Substantia nigra (tissue), 51 donors: ENCODE measurements at places on chromosomes 12 and 14.

DNA sequence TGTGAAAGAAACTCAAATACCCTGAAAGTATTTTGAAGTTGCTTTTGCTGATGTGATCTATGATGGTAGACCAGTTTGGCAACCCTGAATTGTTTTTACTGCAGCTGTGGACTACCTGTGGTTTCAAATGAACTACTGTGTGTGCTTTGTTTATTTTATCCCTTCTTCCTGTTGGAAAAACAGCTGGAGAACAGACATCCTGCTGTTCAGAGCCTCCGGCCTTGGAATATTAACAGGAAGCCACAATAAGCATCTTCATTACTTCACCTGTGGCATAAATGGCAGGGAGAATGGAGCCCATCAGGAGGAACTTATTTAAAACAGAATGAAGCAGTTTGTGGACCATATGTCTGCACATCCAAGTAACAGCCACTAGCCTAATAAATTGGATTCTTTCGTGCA, 104.8 kb downstream of the DUSP6 start:
- no peak for DNase-seq

GRCh38 chr14:80605536-80605935, 336.0 kb downstream of the CEP128 start:
- DNase-seq: no peak

DNA sequence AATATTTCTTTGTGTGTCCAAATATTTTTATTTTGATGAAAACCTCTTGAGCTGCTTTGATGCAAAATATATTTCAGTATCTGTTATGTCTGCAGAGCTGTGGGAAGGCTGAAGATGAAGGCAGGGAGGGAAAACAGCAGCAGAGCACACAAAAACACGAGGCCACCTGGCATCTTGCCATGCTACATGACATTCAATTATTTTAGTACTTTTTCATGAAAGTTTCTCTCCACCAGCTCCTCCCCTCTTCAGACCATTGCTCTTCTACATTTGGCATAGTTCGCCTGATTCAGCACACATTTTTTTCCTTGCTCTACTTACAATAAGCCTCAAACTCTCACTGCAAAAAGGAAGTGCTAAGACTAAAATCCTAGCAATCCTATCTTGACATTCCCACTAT, 4.6 kb upstream of the ALX1 start:
- DNase-seq: no peak

GRCh38 chr14:93114713-93115068, 1.0 kb downstream of the ITPK1 start:
- DNase-seq: no peak

DNA sequence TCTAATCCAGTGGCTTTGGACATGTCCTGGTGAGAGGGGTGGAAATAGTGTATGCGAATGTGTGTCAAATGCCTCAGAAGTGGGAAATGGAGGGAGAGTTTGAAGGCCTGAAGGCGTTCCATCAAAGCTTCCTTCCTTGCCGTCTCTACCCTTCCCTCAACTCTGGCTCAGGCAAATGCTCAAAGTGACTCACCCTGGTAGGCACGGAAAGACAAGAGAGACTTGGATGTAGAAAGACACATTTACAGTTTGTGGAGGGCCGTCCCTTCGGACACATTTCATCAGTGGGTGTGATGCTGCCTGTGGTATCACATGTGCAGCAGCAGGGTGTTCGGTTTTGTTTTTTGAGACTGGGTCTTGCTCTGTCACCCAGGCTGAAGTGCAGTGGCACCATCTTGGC, 36.7 kb downstream of the CHST11 start:
- no peak for DNase-seq

DNA sequence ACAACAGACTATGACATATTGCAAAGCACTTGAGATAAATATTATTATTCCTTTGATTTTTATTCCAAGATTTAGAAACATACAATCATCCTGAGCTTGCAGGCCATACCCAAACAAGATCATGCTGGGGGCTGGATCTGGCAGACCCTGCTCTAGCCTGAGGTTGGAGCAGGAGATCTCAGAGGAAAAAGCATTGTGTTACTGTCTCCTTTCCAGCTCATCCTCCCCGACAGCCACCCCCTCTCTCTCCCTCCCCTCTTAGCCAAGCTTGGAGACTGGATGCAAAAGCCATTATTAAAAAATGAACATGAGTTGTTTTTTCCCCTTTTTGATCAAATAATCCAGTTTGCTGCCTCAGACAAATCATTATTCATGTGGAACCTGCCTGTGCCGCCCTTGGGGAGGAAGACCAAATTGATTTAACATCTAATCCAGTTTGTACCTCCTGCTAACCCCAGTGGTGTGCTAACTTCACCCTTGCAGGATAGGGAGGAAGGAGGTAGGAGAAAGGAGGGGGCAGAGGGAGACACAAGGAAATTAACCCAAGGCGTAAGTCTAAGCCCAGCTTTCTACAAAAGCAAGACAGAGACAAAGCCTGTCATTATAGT, 565.8 kb upstream of the TBX3 start:
- DNase-seq: no peak

DNA sequence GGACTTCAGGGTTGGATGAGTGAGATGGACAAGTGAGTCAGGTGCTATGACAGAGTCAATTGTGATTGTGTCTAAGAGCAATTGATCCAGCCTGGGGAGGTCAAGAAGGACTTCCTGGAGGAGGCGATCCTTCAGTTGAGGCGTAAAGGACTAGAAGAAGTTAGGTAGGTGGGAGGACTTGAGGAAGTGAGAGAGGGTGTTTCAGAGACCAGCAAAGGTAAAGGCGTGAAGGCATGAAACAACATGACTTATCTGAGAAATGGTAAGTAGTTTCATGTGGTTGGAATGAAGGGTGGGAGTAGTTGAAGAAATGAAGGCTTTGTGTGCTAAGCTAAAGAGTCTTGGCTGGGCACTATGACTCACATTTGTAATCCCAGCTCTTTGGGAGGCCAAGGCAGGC, 48.9 kb upstream of the PPP1CC start:
- no peak for DNase-seq

- DNase-seq: no peak
These were observed 131.8 kb downstream of the NEDD1 start for GRCh38 chr12:97038834-97039233.

DNA sequence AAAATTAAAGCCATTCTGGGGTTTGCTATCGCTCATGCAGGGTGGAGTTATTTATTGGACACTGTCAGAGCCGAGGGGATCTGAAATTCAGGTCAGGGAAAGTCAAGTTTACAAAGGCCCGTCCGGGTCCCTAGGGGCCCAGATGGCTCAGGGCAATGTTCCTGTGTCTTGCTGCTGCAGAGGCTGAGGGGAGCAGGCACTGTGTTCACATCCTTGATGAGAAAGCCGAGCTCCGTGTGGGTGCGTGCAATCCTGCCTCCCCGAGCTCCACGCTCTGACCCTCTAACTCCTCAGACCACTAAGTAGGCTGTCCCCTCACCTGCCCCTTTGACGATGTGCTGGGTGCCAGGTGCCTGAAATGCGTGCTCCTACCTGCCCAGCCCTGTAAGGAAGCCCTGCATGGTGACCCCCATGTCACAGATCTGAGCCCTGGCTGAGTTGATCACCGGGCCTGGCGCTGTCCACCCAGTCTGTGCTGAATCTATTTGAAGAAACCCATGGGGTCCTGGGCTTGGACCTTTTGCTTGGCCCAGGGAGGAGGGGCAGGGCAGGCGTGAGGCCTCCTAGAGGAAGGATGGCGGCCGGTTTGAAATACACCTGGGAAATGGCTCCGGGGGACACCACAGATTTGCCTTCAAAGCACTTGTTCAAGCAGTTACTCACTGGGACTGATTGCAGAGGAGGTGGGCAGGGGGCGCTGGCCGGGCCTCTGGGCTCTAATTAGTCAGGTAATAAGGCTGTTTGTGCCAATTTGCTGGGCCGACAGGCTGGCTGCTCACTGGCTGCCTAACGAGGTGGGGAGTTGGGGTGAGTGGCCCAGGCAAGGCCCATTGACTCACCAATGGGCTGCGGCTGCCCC, 204.3 kb downstream of the KIF26A start:
- DNase-seq: no peak

- DNase-seq: no peak
These were observed 8.5 kb upstream of the SOCS2 start for GRCh38 chr12:93563807-93564538.

- DNase-seq: no peak
These were observed 68.1 kb downstream of the NUAK1 start for GRCh38 chr12:106070611-106071010.

DNA sequence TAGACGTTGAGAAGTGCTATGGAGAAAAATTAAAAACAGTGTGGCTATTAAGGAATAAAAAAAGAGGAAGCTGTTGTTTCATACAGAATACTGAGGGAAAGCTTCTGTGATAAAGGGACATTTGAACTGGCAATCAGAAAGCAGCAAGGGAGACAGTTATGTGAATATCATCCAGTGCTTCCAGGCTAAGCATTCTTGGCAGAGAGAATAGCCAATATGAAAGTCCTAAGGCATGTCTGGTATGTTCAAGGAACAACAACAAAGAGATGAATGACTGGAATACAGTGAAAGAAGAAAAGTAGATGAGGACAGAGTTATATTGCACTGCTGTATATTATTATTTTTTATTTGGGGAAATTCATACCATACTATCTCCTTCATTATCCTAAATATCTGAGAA, 23.9 kb downstream of the SCAF11 start:
- no peak for DNase-seq

GRCh38 chr12:42933461-42934081, 344.0 kb upstream of the PRICKLE1 start:
- no peak for DNase-seq

GRCh38 chr12:113473400-113473799, 1.7 kb upstream of the LHX5 start:
- no peak for DNase-seq

- DNase-seq: no peak
These were observed 3.9 kb upstream of the TMEM63C start for GRCh38 chr14:77177702-77178101.

GRCh38 chr12:60501124-60501729, 905.4 kb downstream of the SLC16A7 start:
- DNase-seq: no peak

- no peak for DNase-seq
These were observed 35.8 kb downstream of the VEZT start for GRCh38 chr12:95253386-95253785.

GRCh38 chr12:52230364-52231281, 2.4 kb upstream of the KRT7 start:
- DNase-seq: no peak

GRCh38 chr14:106850913-106851825, 1324.8 kb downstream of the TMEM121 start:
- DNase-seq: no peak

- no peak for DNase-seq
These were observed 36.0 kb downstream of the ACTN1 start for GRCh38 chr14:68943107-68943506.

- no peak for DNase-seq
These were observed 4.7 kb downstream of the LRIG3 start for GRCh38 chr12:58915634-58916033.
